ENCODE measurements at places on chromosomes 2 and 18.

DNA sequence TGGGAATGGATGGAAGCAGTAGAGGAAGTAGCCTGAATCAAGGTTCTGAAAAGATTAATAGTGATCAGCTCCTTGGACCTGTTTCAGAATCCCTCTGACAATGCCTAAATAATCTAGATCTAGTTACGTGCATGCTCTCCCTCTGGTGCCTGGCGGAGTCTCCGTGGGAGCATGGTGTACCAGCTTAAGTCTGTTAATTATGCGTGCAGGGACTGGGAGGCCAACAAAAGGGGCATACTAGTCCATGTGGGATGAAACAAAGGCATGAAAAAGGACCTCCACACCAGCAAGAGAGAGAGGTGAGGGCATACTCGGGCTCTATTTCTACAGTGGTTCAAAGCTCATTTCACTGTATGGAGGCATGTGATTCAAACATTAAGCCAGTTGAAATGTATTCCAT is 200.3 kb downstream of the DPP4 start:
- H3K27ac ChIP-seq: no peak overlapping the region
- H3K4me1 ChIP-seq: no peaks in the 10 kb centered on the region
- no peak overlapping the region for H3K4me3 ChIP-seq
- DNase-seq: no peak
- H3K27me3 ChIP-seq: no peaks in the 10 kb centered on the region

GRCh38 chr2:191020742-191021381 is 6.9 kb upstream of the STAT1 start:
- peaks cover 9% of the 10 kb centered on the region for H3K4me1 ChIP-seq
- peak overlapping the region; percentile 64 for H3K4me3 ChIP-seq
- peak overlapping the region; percentile 98 for H3K27ac ChIP-seq
- H3K27me3 ChIP-seq: no peaks in the 10 kb centered on the region

GRCh38 chr2:162253435-162253834 is 10.2 kb upstream of the FAP start:
- no peak overlapping the region for H3K4me3 ChIP-seq
- H3K36me3 ChIP-seq: no peaks in the 10 kb centered on the region
- H3K27me3 ChIP-seq: no peaks in the 10 kb centered on the region
- H3K27ac ChIP-seq: no peak overlapping the region
- no peaks in the 10 kb centered on the region for H3K4me1 ChIP-seq
- no peak for DNase-seq

- no peaks in the 10 kb centered on the region for H3K27me3 ChIP-seq
- peaks cover 19% of the 10 kb centered on the region for H3K4me1 ChIP-seq
- no peak overlapping the region for H3K4me3 ChIP-seq
- no peak for DNase-seq
- peaks cover 28% of the 10 kb centered on the region for H3K36me3 ChIP-seq
- no peak overlapping the region for H3K27ac ChIP-seq
Measured at GRCh38 chr2:130376433-130377293, 20.8 kb downstream of the PTPN18 start.

DNA sequence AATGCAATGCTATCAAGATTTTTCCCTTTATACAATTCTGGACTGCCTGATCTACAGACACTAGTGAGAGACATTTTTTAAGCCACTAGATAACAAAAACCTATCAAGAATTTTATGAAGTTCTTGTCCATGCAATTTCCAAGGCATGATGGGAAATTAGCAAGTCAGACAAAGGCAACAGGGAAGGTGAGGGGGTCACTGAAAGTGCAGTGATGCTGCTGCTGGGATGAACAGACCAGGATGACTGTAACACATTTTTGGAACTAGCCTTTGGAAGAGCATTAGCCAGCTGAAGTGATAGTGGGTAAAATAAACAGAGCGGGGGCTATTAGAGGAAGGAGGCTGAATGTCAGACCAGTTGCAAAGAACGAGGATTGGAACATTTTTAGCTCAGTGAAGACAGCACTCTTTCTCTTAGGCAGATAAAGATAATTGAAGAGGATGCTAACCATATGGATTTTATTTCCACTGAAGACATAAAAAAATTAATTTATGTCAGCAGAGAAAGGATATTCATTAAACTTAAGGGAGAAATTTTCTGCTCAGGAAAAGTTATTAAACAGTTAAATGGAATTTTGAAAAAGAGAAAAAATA is 17.9 kb downstream of the NRXN1 start:
- no peaks in the 10 kb centered on the region for H3K36me3 ChIP-seq
- no peak overlapping the region for H3K27ac ChIP-seq
- no peak overlapping the region for H3K4me3 ChIP-seq
- DNase-seq: no peak
- no peaks in the 10 kb centered on the region for H3K27me3 ChIP-seq
- no peaks in the 10 kb centered on the region for H3K4me1 ChIP-seq

DNA sequence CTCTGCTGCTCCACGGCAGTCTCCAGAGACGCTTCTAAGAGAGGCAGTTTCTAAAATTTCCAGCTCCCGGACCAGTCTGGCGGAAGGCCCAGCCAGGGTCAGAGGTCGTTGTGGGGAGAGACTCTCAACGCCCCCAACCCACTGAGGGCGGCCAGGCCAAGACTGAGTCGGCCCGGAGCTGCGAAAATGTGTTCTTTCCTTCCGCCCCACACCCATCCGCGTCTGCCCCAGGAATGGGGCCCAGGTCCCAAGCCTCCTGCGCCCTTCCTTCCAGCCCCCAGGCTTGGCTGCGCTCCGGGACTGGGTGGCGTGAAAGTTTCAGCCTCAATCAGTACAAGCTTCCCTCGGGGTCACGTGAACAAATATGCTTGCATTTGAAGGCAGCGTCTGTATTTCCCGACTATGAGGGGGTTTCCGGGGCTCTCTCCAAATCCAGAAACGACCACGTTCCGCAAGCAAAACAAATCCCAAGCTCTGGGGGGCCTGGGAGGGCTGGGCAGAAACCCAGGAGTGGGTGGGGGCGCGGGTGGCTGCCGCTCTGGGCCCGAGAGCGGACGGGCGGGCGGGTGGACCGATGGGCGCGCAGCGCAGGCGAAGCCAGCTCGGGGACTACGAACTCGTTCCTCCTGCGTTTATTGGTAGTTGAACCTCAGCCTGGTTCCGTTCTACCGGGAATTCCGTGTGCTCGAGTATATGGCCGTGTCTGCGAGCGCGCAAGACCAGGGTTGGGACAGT is 3.3 kb downstream of the HOXD3 start:
- H3K27ac ChIP-seq: no peak overlapping the region
- no peak for DNase-seq
- H3K4me1 ChIP-seq: peaks cover 34% of the 10 kb centered on the region
- peaks cover 97% of the 10 kb centered on the region for H3K27me3 ChIP-seq
- no peaks in the 10 kb centered on the region for H3K36me3 ChIP-seq
- H3K4me3 ChIP-seq: peak overlapping the region; percentile 51

- no peaks in the 10 kb centered on the region for H3K27me3 ChIP-seq
- no peak overlapping the region for H3K4me3 ChIP-seq
- peaks cover 6% of the 10 kb centered on the region for H3K36me3 ChIP-seq
- H3K27ac ChIP-seq: no peak overlapping the region
- H3K4me1 ChIP-seq: no peaks in the 10 kb centered on the region
Measured at GRCh38 chr2:43478412-43479086, 117.3 kb downstream of the THADA start.

DNA sequence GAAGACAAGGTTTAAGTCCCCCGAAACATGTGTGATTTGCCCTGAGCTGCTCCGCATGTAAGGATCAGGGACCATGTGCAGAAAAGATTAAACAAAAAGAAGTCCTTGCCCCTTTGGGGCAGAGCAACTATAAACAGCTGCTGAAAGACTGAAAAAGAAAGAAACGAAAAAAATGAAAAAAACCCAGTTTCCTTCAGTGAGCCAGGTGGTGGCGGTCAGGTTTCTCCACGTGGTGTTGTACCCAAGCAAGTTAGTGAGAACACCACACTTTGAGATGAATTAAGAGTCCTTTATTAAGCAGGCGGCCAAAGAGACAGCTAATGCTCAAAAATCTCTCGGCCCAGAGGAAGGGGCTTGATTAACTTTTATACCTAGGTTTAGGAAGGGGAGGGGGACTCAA is 404.9 kb upstream of the SYT4 start:
- no peak for DNase-seq
- peak overlapping the region; percentile 83 for H3K27ac ChIP-seq
- H3K36me3 ChIP-seq: no peaks in the 10 kb centered on the region
- H3K27me3 ChIP-seq: no peaks in the 10 kb centered on the region

DNA sequence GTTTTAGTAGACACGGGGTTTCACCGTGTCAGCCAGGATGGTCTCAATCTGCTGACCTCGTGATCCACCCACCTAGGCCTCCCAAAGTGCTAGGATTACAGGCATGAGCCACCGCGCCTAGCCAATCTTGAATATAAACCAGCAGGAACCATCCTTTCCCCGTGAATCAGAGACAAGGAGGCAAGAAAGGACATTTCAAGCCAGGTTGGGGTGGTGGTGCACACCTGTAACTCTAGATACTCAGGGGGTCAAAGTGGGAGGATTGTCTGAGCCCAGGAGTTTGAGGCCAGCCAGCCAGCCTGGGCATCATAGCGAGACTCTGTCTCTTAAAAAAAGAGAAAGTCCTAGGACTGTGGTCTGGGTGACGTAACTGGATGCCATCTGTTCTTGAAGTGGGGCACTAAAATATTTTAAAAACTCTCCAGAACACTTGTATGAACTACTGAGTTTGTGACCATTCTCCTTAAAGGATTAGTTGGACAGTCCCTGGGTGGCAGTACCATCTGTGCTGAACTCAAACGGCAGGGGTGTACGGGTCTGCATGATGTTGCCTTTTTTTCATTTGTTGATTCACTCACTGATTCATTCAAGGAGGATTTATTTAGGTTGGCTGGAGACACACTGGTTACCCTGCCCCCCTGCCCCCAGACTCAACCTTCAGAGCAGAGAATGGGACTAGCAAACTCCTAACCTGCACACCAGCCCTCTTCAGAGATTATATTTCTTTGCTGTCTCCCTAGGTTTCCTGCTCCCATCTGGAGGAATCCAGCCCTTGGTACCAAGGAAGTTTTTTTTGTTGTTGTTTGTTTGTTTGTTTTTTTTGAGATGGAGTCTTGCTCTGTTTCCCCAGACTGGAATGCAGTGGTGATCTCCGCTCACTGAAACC is 2.9 kb upstream of the TLX2 start:
- no peak overlapping the region for H3K27ac ChIP-seq
- no peak overlapping the region for H3K4me3 ChIP-seq
- H3K36me3 ChIP-seq: peaks cover 3% of the 10 kb centered on the region
- H3K27me3 ChIP-seq: peaks cover 67% of the 10 kb centered on the region

GRCh38 chr2:62831729-62832128 is 126.2 kb downstream of the EHBP1 start:
- H3K36me3 ChIP-seq: peaks cover 82% of the 10 kb centered on the region
- H3K27me3 ChIP-seq: no peaks in the 10 kb centered on the region
- H3K4me3 ChIP-seq: no peak overlapping the region
- no peak for DNase-seq
- H3K27ac ChIP-seq: no peak overlapping the region

GRCh38 chr2:44744961-44745892 is 196.3 kb upstream of the SIX3 start:
- no peak overlapping the region for H3K4me3 ChIP-seq
- H3K27me3 ChIP-seq: no peaks in the 10 kb centered on the region
- no peak for DNase-seq
- no peaks in the 10 kb centered on the region for H3K36me3 ChIP-seq
- no peaks in the 10 kb centered on the region for H3K4me1 ChIP-seq
- H3K27ac ChIP-seq: no peak overlapping the region

DNA sequence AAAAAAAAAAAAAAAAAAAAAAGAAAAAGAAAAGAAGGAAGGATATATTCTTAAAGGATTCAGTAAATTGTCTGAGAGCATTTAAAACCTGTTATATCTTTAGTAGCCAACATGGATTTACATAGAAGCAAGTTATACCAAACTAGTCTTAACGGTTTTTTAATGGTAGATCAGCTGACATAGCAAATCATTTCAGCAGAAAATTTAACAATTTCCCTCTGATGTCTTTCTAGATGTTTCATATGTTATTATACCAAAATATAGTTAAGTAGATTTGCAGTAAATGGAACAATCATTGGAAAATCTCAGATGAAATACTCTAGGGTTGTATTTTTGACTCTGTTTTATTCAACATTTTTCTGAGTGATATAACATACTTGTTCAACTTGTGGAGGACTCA is 72.9 kb downstream of the BABAM2 start:
- DNase-seq: no peak
- H3K27me3 ChIP-seq: no peaks in the 10 kb centered on the region
- no peaks in the 10 kb centered on the region for H3K36me3 ChIP-seq

GRCh38 chr2:172674034-172674967 is 61.3 kb upstream of the RAPGEF4 start:
- H3K36me3 ChIP-seq: no peaks in the 10 kb centered on the region
- H3K4me1 ChIP-seq: peaks cover 3% of the 10 kb centered on the region
- peak; percentile 43 for DNase-seq
- no peak overlapping the region for H3K4me3 ChIP-seq
- H3K27ac ChIP-seq: no peak overlapping the region
- no peaks in the 10 kb centered on the region for H3K27me3 ChIP-seq

DNA sequence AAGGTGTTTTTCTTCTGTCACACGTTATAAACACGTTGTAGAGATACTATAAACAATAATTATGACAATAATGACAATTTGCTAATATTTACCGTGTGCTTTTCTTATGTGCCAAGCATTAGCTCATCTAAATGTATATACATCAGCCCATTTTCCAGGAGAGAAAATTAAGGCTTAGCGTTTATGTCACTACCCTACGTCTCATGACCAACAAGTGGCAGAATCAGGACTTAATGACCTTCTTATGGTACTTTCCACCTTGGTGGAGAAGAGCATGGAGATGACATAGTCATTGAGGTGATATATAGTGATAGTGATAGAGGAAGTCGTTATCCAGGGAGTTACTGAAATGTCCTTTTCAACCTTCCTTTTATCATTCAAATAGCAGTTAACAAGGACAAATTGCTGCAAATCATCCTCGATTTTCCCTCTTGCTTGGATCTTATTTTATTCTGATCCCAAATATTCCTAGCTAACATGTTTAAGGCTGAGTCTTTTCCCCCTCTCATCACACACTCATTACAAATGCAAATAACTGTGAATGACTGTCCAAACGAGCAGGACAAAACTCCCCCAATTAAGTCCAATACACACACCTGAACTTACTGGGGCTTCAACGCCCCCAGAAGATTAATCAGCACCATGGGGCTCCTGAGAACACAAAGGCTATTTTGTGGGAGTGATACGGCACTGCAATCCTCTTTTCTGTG is 27.3 kb downstream of the SPRED2 start:
- H3K27ac ChIP-seq: no peak overlapping the region
- no peaks in the 10 kb centered on the region for H3K27me3 ChIP-seq
- peaks cover 10% of the 10 kb centered on the region for H3K4me1 ChIP-seq
- peaks cover 4% of the 10 kb centered on the region for H3K36me3 ChIP-seq
- H3K4me3 ChIP-seq: no peak overlapping the region
